ENCODE measurements at places on chromosomes 12 and 14.

DNA sequence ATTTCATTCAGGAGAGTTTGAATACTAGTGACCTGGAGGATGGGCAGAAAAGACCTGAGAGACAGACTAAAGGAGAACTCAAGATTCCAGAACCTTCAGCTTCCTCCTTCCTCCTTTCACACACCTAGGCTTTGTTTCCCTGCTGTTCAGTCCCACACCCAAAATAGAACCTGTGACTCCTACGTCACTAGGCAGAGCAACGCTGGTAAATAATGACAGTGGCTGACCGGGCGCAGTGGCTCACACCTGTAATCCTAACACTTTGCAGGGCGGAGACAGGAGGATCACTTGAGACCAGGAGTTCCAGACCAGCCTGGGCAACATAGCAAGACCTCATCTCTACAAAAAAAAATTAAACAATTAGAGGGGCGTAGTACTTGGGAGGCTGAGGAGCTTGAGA is 166.4 kb upstream of the FKBP4 start:
- DNase-seq: no peak

GRCh38 chr14:62003701-62004100 is 241.5 kb downstream of the SNAPC1 start:
- no peak for DNase-seq

- DNase-seq: no peak
Measured at GRCh38 chr14:76834241-76834661, 8.0 kb downstream of the LRRC74A start.

DNA sequence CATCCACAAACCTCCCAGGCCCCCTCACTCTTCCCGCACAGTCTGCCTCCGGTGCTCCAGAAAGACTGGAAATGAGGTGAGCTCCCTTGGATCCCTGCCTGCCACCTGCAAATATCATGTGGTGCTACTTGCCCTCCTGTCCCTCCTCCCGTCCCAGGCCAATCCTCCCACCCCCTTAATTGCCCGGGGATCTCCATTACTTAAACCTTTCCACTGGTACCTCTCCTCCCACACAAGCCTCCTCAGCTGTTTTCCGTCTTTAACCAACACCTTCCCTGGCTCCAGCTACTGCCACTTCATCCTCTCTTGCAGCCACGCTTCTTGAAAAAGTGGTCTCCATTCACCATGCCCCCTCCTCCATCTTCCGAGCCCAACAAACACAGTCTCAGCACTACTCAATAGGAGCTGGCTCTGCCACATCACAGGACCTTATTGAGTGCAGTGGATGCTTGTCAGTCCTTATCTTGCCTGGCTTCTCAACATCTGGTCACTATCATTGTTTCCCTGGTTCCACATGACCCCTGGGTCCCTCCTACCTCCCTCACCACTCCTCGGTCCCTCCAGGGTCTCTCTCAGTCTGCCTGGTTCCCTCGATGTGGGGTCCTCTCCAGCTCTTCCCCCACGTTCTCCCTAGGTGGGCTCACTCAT is 11.5 kb downstream of the FAIM2 start:
- no peak for DNase-seq

DNA sequence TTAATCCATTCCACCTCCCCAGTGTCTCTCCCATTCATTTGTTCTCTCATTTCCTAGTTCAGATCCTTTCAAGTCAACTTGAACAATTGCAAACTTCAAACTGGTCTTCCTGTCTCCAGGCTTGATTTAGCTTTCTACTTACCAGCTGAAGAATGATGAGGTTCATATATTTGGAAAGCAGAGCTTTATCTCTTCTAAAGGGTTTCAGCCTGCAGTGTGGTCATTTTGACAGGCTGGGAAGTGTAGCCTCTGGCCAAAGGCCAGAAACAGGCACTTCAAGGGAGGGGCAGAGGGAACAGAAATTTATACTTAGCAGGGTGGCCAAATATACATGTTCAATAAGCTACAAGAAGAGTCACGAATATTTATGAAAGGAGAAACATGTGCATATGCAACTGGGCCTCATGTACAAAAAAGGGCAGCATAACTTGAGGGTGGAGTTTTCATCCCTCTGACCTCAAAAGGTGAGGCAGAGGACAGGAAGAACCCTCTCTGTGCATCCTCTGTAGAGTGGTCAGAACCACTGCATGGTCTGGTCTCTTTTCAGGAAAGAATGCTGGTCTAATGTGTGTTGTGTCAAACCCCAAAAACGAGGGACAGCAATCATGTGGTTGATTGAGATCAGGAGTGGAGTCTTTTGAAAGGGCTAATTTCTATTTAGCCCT is 34.0 kb upstream of the HECTD1 start:
- peak; percentile 18 for DNase-seq

- DNase-seq: no peak
Measured at GRCh38 chr12:49212572-49212971, 23.7 kb upstream of the TUBA1A start.

GRCh38 chr12:63805704-63806672 is 26.3 kb downstream of the RXYLT1 start:
- peak; percentile 17 for DNase-seq

GRCh38 chr14:62141139-62141538 is 378.9 kb downstream of the SNAPC1 start:
- DNase-seq: no peak

Data from EH (cell line).